Stimulated activated CD4-positive, alpha-beta T cell treated with anti-CD3 and anti-CD28 coated beads, Interleukin-15, amount 100 ng/mL, for 24 hours (primary cell): ENCODE measurements at places on chromosomes 12 and 14.

DNA sequence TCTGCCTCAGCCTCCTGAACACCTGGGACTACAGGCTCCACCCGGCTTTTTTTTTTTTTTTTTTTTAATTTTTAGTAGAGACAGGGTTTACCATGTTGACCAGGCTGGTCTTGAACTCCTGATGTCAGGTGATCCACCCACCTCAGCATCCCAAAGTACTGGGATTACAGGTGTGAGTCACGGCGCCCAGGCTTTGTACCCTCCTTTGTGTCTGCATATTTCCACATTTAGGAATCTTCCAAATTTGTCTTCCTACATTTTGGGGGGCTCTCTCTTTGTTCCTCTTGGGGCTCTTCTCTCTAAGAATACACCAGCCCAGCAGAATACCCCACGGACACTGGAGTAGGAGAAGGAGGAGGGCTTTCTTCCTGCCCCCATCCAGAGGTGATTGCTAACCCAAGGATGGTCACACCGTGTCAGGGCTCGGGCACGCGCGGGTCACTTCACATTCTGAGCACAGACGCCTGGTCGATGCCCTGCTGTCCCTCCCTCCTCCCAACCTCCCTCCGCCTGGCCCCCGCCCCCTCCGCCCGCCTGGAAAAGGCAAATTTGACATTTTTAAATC lies 2.1 kb upstream of the DNAJC22 start:
- no peak for DNase-seq

- DNase-seq: no peak
Measured at GRCh38 chr14:92033433-92033832, 6.4 kb downstream of the TRIP11 start.

- no peak for DNase-seq
Measured at GRCh38 chr12:29428633-29429032, 47.7 kb upstream of the ERGIC2 start.

- no peak for DNase-seq
Measured at GRCh38 chr12:89213139-89213538, 139.2 kb downstream of the DUSP6 start.

DNA sequence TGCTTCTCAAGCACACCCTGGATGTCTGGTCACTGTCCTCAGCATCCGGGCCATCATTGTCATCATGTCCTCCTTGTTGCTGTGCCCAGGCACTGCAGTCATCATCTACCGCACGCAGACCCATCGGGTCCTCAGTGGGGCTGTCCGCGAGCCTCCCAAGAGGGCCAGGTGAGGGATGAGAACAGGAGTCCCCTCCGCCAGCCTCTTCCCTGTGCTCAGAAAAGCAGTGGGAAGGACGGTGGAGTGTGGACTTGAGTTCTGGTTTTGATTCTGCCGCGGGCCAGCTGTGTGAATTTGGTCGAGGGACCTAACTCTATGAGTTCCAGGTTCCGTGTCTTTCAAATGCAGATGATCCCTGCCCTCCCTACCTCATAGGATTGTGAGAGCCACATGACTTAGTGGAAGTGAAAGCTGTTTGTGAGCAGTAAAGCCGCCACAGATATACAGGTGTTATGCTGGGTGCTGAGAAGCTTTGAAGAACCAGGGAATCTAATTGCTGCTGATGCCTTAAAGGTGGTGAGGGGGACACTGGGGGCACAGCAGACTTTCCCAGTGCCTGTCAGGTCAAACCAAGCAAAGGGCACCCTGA lies 122.9 kb upstream of the RAP1B start:
- no peak for DNase-seq

DNA sequence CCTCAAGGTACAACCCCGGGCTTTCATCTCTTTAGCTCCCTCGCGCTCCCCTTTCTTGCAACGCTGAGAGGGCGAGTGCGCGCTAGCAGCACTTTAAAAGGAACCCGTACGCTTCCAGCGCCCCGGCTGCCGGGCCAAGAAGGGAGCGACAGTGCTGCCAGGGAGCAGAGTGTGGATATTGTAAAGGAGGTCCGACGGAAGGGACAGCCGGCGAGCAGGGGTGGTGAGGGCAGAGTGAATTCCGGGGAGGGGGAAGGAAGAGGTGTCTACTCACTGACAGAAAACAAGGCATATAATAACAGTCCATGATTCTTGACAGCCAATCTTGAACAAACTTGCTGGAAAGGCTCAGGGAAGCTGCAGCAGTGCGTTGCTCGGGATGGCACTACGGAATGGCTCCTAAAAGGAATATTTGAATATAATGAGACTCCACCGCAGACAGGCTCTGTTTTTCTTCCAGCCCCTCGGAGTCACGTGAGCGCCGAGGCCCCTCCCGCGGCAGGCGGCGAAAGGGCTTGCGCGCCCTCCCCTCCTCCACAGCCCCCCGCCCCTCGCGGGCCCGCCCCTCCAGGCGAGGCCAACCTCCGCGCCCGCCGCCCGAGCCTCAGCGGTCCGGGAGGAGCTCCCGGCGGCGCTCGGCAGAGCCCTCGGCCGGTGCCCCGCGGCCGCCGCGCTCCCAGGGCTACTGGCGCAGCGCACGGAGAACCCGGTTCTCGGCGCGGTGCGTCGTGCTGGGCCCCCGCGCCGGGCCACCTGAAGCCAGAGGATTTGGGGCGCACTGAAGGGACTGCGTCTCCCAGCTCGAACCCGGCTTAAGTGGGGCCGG lies 3.4 kb downstream of the BMP4 start:
- DNase-seq: peak; percentile 57
